ENCODE measurements at places on chromosomes 4 and X.

DNA sequence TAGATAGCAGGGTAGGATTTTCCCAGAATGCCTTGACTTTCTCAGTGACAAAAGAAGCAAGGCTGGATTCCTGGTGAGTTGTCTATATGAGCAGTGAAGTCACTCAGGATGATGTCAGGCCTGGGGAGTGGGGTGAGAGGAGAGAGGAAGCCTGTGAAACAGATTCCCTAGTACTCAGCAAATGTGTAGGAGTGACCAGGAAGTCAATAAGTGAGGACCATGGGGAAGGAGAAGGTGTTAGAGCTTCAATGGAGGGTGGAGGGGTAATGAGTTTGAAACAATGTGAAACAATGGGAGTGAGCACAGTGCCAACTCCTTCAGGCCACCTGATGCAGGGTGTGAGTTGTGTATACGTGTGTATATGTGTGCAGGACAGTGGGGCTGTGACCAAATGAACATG lies 2.4 kb upstream of the SLC9A6 start:
- no peak for DNase-seq

DNA sequence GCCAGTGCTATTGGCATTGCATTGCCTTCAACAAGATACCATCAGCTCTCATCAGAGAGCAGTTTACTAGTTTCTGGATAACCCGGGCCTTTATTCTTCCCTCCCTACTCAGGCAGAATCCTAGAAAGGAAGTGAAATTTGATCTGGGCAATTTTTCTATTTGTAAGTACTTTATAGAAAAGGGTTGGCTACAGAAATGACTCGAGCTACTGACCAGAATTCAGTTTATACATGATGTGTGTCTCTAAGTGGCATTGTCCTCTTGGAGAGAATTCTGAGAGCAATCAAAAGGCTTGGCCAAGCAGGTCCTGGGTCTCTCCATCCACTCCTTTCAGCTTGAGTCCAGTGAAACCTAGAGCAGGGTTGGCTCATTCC lies 192.7 kb upstream of the LEF1 start:
- DNase-seq, result no peak

- no peak for DNase-seq
Observed at GRCh38 chr4:1533501-1534064, 127.3 kb upstream of the NKX1-1 start.

GRCh38 chr4:82713856-82714255 lies 84.7 kb downstream of the SCD5 start:
- DNase-seq, result no peak

- DNase-seq, result no peak
Observed at GRCh38 chr4:112411781-112412550, 104.0 kb downstream of the NEUROG2 start.

DNA sequence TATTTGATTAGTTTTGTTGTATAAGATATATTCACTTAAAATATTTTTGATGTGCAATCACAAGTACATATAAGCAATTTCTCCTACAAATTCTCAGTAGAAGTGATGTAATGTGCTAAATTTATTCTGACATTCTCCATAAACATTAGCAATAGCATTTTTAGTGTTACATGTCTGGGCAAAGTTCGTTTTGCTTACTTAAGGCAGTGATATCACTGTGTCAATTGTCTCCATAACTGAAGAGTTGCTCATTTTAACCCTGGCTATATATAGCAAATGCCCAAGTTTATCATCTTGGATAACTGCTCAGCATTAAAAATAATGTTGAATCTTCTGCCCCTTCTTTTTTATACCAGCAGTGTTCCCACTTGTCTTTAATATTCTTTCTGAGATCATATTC lies 340.0 kb upstream of the NDST4 start:
- DNase-seq, result no peak

- peak; percentile 41 for DNase-seq
Observed at GRCh38 chr4:142405695-142406498, 440.2 kb downstream of the INPP4B start.

GRCh38 chr4:77699731-77700210 lies 94.2 kb downstream of the CXCL13 start:
- DNase-seq, result no peak

- no peak for DNase-seq
Observed at GRCh38 chr4:42446823-42447222, 49.5 kb downstream of the SHISA3 start.

DNA sequence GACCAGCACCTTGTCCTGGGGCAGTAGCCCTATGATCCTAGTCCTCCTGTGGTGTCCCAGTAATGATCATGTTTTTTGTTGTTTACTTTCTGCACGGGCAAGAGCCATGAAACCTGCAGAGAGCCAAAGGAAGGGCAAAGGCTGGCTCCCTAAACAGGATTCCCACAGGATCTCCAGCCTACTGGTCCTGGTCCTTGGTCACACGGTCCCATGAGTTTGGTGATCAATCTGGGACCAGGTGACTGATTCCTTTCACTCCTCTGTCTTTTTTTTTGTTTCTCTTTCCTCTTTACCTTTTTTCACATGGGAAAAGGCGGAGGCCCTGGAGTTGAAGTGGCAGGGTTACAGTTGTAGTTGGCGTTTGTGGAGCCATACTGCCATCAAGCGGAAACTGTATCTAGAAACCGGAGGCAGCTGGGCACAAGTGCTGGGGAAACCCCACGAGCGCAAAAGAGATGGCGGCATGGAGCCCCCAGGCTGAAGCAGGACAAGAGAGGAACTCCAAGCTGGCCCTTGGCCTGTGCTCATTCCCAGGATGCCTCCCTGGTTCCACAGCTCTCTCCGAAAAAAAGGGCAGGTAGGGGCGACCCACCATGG lies 34.6 kb downstream of the NBDY start:
- no peak for DNase-seq

- no peak for DNase-seq
Observed at GRCh38 chr4:171353535-171353934, 459.7 kb upstream of the GALNTL6 start.

- DNase-seq, result peak; percentile 27
Observed at GRCh38 chr4:114599231-114599902, 760 bp downstream of the UGT8 start.

GRCh38 chr4:182015014-182015413 lies 228.2 kb upstream of the TENM3 start:
- no peak for DNase-seq

GRCh38 chr4:169341490-169341889 lies 70.7 kb upstream of the SH3RF1 start:
- DNase-seq, result no peak

DNA sequence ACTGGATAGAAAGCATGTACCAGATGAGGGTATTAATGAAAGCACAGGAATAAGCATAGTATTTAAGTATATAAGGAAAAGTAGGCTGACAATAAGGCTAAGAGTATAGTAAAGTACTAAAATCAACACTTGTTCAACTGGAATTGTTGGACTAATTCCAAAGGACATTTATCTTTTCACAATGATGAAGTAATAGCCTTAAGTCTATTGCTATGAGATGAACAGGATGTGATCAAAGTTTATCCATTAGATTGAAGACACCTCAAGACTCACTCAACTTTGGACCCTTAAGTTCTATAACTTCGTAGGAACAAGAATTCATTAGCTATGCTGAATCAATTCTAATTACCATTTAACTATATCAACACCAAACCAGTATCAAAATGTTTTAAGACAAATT lies 7.6 kb downstream of the MAD2L1 start:
- DNase-seq, result no peak

DNA sequence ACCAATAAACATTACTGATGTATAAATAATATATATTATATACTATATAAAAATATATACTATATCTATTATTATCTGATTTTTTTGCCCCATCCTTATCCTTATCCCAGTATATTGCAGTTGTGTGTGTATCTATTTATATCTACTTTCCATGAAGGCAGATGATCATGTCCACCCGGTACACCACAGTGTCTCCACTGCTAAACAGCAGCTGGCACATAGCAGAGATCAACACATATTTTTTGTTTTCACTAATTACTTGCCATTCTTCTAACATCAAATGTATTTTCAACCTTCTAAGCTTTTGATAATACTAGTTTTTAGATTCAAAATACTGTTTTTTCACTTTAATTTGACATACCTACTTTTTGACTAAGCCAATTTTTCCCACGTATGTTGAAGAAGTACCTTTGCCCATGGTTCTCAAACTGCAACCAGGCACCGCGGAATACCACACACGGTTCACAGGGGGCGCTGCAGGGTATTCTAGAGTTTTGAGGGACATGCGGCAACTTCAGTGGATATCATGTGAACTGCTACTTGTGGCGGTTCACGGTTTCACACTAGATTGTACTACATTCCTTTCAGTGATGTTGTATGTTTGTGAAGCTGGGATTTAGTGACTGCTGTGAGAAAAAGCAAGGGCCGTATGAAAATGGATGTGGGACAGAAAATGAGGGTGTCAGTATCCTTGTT lies 182.5 kb upstream of the NPY2R start:
- peak; percentile 52 for DNase-seq

DNA sequence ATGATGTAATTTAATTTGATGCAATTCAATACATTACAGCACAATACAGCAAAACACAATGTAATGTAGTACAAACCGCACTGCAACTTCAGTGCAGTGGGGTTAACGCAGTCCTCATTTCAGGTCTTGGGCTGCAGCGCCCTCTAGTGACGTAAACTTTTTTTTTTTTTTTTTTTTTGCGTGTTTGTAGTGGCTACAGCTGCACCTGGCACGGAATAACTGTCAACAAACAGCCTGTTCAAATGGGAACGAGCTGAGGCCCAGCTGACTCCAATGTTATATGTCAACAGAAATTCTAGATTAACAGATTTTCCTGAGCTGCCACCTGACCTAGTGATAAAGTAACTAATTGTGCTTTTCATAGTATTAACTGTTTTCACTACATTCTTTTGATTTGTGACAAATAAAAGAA lies 33.5 kb upstream of the RASSF6 start:
- peak; percentile 65 for DNase-seq

DNA sequence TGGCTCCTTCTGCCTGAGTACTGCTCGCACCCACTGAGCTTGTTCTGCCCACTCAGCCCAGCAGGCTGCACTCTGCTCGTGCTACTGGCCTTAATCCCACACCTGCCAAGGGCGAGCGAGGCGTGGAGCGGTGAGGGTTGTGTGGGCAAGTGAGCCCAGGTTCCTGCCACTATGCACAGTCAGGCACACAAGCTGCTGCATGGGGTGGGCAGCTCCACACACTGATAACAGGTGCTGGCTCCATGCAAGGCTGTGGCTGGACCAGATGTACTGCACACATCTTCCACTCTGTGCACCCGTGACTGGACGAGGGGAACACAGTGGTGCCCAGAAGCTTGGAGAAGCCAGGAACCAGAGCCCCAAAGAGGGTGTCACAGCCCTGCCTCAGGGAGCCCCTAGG lies 184.3 kb upstream of the NUDT6 start:
- DNase-seq, result no peak

- no peak for DNase-seq
Observed at GRCh38 chr4:64062991-64063390, 346.3 kb downstream of the TECRL start.

- peak; percentile 49 for DNase-seq
Observed at GRCh38 chr4:74675673-74676279, 118.5 kb downstream of the BTC start.

GRCh38 chrX:127764674-127765073 lies 287.5 kb downstream of the ACTRT1 start:
- DNase-seq, result no peak

GRCh38 chrX:37350034-37350365 lies 836 bp downstream of the PRRG1 start:
- no peak for DNase-seq

- DNase-seq, result no peak
Observed at GRCh38 chr4:10272511-10272910, 155.9 kb upstream of the WDR1 start.

DNA sequence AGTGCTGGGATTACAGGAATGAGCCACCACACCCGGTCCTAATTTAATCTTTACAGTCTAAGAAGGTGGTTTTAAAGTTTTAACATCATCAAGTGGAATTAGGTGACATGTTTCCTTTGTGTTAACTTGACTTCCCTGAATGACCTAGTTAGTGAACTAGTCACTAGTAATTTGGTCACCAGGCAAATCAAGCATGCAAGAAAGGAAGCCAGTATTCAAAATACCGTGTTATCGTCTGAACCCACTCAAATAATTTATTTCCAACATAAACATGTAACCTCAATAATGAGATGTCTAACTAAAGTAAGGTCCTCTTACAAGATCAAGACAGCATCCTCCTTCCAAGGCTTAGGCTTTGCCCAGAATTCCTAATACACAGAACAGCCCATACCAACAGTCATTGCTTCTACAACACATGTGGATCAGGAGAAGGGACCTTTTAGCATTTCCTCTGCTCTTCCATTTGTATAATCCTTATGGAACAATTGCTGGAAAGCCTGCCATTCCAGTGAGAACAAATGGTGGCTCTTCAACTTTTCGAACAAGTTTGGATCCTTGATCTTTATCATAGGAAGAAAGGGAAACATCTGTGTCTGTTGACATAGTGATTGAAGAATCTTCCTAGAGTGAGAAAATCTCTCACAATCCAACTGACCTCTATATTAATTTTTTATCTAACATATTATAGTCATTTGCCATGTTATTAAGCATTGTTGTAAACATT lies 97.2 kb downstream of the ANXA3 start:
- no peak for DNase-seq

DNA sequence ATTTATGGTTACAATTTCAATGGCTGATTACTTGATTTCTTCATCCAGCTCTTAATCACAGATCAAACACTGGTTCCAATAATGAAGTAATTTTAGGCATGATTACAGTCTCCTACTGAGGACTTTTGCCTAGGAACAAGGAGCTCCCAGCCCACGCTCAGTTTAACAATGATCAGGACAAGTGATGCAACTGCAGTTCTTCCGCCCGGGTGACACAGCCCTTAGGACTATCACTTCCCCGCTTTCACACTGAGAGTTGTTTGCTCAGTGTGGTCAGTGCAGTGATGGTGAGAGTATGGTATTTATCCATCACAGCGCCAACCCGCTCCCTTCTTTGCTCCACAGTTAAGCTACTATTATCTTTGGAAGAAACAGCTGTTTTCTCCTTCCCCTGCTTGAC lies 203.2 kb upstream of the MBNL3 start:
- no peak for DNase-seq

- no peak for DNase-seq
Observed at GRCh38 chr4:2831611-2832308, 11.9 kb upstream of the ADD1 start.

DNA sequence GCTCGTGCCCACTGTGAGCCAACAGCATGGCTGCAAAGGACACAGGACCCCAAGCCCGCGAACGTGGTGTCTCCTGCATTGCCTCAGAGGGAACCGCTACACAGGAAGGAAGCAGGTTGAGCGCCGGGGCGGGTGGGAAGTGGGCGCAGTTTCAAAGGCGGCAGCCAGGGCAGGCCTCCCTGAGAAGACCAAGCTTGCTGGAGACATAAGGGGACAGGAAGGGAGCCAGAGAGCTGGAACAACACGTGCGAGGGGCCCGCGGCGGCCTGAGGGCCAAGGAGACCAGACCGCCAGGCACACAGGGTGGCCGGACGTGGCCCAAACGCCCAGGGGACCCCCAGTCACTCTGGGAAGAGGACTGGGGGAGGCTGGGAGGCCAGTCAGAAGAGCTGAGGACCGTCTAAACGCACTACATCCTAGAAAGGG lies 32.0 kb downstream of the CTBP1 start:
- DNase-seq, result peak; percentile 27

GRCh38 chrX:7788334-7788733 lies 54.6 kb upstream of the VCX start:
- DNase-seq, result no peak

- no peak for DNase-seq
Observed at GRCh38 chr4:41660352-41660751, 88.2 kb downstream of the PHOX2B start.

GRCh38 chrX:14697451-14697850 lies 168.1 kb downstream of the GLRA2 start:
- peak; percentile 52 for DNase-seq
